Eye (tissue), 1 donor: ENCODE measurements at places on chromosomes 4 and X.

DNA sequence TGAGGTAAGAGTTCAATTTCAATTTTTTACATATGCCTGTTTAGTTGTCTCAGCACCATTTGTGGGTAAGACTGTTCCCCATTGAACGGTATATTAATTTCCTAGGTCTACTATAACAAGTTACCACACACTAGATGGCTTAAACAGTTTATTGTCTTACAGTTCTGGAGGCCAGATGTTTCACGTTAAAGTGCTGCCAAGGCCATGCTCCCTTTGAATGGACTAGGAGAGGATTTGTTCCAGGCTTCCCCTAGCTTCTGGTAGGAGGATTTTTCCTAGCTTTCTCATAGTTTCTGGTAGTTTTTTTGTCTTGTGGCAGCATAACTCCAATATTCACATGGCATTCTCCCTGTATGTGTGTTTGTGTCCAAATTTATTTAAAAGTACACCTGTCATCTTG lies 149.3 kb upstream of the CYSLTR1 start:
- no peak for DNase-seq

DNA sequence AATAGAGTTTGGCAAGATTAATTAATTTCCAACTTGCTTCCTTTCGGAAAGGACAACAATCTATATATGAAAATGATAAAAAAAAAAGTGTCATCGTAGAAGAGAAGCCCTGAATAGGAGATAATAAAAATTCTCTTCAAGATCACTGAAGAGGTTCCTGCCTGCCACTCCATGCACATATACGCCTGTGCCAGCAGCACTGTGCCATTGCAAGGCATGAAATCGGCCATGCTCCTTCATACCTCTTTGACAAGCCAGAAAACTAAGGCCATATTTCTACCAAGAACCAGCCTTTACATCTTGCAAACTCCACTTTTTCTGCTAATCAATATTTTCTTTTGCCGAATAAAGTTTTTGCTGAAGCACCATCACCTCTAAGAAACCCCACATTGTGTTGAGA lies 365.5 kb downstream of the CXXC4 start:
- no peak for DNase-seq

DNA sequence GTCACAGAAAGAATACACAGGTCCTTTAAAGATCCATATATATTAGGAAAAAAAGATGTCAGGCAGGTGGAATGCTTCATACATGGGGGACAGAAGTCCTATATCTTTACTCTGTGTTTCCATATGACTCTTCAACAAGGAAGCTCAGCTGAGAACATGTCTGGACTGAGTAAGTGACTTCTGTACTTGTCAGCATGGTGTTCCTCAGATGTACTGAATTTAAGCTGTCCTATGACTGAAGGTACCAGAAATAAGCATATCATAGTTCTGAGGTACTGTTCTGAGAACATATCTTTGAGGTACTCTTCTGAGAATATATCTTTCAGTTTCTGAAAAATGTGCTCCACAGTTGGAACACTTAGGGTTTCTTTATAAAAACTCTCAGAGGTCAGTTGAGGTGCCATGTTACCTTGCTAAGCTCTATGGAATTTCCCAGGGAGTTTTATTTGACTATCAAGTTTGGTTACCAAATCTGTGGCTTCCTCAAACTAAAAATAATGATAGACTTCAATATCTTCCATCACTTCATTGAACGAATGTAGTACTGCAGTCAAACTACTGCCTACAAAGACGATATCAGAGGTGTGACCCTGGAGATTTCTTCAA lies 597.2 kb upstream of the GNPDA2 start:
- no peak for DNase-seq

- DNase-seq: no peak
Observed at GRCh38 chrX:55118574-55118973, 29.8 kb downstream of the PAGE2 start.

GRCh38 chr4:153249199-153250041 lies 45.2 kb downstream of the TRIM2 start:
- DNase-seq: peak; percentile 96

- no peak for DNase-seq
Observed at GRCh38 chr4:65880594-65880993, 210.3 kb upstream of the EPHA5 start.

DNA sequence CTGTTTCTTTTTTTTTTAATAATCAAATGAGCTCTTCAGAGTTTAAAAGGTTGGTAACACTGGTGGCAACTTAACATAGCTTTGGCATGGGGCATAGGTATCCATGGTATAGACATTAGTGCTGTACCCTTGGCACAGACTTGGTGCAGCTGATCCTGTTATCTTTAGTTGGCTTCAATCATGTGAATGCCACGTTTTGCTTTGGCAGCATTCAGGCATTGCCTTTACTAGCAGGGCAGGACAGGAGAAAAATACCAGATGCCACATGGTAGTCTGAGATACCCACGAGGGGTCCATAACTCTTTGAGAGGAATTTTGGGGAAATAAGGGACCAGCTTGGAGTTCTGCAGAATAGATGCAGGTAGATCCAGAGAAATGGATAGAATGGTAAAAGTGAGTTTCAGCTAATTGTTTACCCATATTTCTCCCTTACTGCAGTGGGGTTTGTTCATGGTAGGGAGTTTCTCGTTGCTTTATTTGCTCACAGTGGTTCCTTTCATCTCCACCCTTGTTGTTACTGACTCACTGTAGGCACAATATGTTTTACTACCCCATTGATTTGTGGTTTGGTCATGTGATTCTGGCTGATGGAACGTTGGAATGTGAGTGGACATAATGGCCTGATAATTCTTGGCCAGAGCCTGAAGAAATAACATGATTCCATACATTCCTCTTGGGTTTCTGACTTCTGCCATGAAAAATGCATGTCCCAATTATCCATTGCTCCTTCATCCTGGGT lies 342.7 kb downstream of the GLUD2 start:
- DNase-seq: no peak

GRCh38 chrX:108068121-108068520 lies 23.2 kb downstream of the PSMD10 start:
- DNase-seq: no peak

DNA sequence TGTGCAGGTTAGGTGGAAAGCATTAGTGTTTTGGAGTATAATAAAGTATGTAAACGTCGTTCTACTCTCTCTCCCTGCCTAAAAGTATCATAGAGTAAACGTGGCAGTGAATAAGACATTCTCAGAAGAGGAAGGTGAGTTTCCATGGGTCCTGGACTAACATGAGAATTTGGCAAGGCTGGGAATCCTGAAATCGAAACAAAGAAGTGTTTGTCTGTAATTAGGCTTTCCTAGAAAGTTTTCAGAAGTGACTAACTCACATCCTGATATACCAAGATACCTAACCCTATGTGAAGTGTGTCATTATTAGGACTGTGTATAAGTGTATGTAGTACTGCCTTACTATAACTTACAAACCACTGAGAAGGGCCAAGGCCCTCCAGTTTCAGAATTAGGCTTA lies 50.7 kb upstream of the MAOA start:
- DNase-seq: no peak

DNA sequence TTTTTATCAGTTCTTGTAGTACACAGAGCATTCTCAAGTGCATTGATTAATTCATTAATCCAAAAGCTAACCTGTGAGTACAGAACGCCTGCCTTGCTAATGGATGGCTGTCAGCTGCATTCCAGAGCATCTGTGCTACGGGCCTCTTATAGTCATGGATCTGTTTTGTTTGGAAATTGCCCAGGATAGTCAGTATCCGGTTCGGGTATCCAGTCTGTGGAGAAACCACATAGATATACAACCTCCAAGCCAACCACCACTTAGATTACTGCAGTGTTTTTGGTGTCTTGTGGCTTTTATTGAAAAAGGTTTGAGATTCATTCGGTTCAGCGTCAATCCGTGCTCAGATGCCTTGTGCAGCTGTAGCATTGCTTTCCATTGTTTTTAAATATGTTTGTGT lies 4.0 kb downstream of the LAP3 start:
- DNase-seq: no peak

DNA sequence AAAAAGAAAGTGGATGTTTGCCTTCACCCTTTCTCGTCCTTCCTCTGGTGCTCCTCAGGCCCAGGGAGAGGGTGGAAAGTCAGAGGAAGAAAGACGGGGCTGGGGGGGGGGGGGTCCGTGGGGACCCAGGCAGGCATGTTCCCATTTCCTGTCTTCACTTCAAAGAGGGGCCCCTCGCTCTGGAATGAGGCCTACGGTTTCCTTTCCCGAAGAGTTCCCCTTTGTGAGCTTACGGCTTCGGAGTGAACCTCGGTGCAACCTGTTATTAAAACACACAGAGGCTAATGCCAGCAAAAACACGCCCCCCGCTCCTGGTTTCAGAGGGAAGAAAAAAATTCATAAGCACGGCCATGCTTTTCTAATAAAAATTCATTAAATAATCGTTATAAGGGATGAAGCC lies 40.1 kb downstream of the SHOX start:
- DNase-seq: peak; percentile 59

GRCh38 chr4:86927843-86928395 lies 6.9 kb upstream of the AFF1 start:
- no peak for DNase-seq

DNA sequence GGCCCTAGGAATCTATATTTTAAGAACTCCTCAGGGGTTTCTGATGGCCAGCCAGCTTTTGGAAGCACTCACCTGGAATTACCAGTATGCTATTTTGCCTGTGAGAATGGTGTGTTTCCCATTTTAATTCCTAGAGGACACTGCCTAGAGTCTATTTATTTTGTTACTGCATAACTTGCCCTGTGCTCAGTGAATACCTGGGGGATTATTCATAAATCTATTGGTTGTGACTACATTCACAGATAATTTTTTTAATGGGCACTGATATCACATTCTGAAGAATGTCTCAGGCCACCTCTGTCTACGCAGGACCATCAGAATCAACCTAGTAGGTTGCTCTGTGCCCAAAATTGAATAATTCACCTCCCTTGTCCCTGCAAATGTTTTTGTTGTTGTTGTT lies 6.7 kb downstream of the ARL13A start:
- no peak for DNase-seq

- no peak for DNase-seq
Observed at GRCh38 chr4:28490669-28491068, 1630.0 kb downstream of the STIM2 start.

DNA sequence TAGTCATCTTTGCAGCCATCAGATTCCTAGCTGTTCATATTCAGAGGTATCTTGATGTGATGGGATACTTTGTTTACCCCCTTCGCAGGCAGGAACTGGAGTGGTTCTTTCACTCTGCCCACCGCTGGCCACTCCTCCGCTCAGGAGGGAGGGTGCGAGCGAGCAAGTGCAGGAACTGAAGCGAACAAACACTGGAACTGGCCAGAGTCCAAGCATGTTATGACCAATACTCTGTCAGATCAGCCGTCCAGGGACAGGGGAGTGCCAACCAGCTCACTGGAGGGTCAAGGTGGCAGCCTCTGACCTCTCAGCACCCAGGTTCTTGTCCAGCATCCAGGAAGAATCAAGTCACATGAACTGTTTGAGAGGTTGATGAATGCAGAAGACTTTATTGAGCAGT lies 18.0 kb upstream of the MANBA start:
- no peak for DNase-seq

DNA sequence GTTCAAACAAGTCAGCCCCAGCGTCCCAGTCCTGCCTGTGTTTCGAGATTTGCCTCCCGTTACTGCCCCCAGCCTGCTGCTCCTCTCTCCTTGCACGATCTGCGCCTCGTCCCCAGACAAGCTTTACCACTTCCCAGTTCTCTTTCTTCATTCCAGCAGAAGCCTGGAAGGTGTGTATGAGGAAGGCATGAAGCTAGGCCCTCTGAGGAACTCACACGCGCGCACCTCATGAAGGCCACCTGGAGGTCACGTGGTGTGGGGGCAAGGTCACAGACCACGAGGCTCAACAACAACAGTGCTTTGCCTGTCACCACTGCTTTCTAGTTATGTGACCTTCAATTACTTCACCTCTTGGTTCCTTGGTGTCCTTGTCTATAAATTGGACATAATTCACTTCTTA lies 181.0 kb downstream of the PALLD start:
- DNase-seq: no peak

DNA sequence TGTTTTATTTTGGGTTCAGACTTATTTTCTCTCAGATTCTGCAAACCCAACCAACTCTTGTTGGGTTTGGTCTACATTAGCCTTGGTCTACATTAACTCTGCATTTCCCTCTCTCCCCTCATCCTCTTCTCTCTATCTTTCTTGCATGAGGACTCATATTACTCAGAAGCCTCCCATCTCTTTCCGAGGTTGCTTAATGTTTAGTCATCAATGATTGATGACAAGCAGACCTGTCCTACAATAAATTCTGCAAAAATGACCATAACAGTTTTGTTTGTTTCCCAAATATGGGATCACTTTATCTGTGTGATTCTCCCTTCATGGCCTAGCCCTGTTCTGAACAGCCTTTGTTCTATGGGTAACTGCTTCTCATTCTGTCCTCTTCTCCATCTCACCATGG lies 75.2 kb downstream of the GABRB1 start:
- no peak for DNase-seq

GRCh38 chr4:6573551-6573950 lies 1.4 kb upstream of the MAN2B2 start:
- DNase-seq: no peak

GRCh38 chr4:1554246-1554875 lies 129.8 kb downstream of the FAM53A start:
- DNase-seq: no peak

DNA sequence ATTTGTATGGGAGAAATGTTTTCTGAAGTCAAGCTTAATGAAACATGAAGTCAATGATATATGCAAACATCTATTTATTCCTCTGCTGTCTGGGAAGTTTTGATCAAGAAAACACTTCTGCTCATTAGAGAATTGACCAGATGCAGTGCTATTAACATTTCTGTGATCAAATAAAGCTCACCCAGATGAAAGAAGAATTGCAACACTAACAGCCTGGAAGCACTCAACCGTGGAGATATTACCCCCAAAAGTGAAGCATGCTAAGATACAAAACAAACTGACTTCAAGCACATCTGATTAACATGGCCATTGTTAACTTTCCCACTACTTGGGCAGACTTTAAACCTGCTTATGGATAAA lies 73.7 kb upstream of the GUCY1A1 start:
- DNase-seq: peak; percentile 68

- no peak for DNase-seq
Observed at GRCh38 chr4:7213807-7214206, 21.5 kb downstream of the SORCS2 start.

- DNase-seq: no peak
Observed at GRCh38 chr4:87584222-87584908, 24.0 kb upstream of the DSPP start.

DNA sequence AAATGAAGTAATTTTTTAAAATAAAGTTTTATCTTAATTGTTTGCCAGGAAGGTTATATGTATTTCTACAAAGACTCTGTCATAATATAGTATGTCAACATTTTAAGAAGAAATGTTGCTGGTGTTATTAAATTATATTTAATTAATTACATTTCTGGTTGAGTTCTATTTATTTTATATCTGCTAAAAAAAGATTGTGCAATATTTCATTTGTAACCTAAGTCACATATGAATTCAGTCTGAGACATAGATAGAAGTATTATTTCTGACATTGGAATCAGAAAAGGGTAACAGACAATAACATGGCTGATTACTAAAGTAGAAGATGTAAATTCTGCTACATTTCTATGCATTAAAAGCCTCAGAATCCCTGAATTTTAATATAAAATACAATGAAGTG lies 1985.1 kb downstream of the C4orf33 start:
- DNase-seq: no peak

GRCh38 chrX:50677789-50678188 lies 136.2 kb downstream of the SHROOM4 start:
- DNase-seq: no peak

- DNase-seq: peak; percentile 46
Observed at GRCh38 chrX:372856-373640, 13.7 kb downstream of the PPP2R3B start.

- DNase-seq: no peak
Observed at GRCh38 chr4:77349796-77350195, 192.8 kb downstream of the CCNG2 start.
